Stimulated activated CD8-positive, alpha-beta memory T cell treated with anti-CD3 and anti-CD28 coated beads, Interleukin-7, amount 100 ng/mL, for 1 hour (primary cell): ENCODE measurements at places on chromosomes 2 and 18.

DNA sequence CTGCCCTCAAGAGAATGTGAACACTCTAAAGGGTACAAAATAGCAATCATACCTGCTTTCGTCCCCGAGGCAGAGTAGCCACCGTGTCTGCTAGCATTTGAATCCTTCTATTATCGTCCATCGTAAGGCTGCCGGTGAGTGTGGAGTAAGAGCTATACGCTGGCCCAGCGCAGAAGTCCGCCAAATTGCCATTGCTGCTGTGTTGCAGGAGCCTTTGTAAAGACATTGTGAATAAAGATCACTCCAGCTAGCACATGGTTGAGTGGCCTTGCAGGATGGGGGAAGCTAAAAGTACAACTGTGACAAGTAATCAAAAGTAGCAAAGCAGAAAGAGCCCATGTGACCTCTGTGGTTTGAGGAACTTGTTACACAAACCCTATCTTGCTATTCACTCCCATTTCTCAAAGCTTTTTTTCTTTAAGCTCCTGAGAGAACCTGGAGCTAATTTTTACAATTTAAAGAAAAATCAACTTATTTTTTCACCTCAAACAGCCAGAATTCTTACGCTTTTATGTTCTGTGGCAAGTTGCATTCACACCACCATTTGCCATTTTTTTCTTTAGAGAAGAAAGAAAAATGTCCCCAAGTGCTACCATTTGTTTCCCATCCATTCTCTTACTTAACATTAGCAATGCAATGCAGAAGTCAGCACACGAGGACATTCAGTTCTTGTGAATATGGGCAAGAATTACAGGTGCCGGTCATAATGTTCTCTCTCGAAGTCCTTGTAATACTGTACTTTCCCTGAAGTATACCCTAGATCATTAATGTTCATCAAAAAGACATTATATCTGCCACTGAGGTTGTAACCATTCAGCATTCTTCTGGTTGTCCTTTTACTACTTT lies at the start of gene CYTIP:
Gene CYTIP, minus strand, starts transcription at position 295 of the 846 bp plus-strand sequence. Its CDS starts 69 bp downstream, at position 226.
- DNase-seq = no peak

GRCh38 chr18:75083131-75083530 lies 125.8 kb downstream of the PTGR3 start:
- DNase-seq = no peak

DNA sequence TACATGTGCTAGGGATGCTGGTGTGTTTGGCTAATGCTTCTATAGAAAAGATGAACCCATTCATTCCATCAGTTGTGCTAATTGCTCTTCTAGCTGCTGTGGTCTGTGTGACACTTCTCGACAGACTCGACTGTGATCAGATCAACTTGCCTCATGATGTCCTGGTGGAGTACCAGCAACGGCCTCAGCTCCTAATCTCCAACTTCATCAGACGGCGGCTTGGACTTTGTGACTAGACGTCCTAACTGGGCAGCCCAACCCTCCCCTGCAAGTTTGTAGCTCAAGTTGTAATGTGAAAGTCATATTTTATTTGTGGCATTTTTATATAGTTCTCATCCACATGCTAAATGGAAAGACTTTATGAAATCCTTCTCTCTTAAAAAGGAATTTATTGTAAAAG lies 33.0 kb downstream of the UPP2 start:
- DNase-seq = no peak

- no peak for DNase-seq
Measured at GRCh38 chr2:229044581-229044980, 226.5 kb downstream of the PID1 start.

- DNase-seq = no peak
Measured at GRCh38 chr2:43082903-43083677, 143.3 kb downstream of the ZFP36L2 start.

DNA sequence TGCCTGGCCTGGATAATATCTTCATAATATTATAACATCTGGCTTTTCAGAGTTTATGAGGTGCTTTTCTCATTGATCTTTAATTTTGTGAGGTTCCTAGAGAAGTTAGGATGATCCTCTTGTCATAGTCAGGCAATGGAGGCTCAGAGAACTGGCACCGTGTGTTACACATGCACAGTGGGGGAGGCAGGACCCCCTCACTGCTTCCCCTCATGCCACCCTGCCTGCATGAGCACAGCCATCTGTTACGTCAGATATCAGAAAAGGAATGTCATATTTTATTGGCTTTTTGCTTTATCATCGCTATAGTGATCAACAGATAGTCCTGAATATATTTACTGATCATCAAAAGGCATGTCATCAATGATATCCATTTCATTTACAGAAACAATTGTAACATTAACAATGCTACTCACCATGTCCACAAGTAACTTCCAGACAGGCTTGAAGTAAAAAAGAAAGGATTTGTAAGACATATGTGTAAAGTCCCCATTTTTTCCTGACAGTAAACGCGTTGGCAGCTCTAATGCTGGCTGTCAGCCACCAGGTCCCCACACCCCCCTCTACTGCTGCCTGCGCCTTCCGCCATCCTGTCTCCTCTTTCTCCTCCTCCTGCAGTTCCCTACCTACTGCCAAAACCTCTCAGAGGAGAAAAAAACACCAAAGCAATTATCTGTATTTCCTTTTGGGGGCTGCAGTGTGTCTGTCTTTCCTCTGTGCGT lies 18.8 kb downstream of the ENOSF1 start:
- no peak for DNase-seq

DNA sequence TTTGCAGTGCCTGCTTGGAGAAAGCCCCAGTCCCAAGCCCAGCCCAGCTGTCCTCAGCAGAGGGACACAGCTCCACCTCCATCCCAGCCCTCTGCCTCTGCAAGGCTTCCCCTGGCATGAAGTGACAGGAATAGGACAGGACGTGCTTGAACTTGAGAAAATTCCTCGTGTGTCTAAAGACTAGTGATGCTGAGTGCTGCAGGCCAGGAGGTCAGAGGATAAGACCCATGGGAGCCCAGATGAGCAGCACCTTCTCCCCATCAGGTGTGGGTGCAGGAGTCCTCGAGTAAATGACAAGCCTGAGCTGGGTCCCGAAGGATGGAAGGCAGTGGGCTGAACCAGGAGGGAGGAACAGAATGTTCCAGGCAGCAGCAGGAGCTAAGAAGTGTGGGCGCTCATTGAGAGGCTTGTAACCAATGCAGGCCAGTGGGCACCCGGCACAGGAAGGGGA lies 67.8 kb upstream of the UXS1 start:
- no peak for DNase-seq

DNA sequence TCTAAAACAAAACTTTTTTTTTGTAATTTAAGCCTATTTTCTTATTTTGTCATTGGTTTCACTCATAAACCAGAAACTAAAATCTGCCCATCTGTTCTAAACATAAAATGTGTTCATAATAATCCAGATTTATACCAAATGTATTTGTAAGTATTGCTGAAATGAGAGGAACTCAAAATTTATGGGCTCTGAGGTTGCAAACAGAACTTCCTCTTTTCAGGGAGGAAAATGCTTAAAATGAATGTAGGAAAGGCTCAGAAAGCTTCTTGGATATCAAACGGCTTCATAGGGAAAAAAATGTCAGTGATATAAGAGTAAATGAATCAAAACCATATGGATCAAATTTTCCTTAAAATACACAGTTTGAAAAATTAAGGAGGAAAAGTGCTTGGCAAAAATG lies 83.9 kb downstream of the PAX3 start:
- no peak for DNase-seq

- no peak for DNase-seq
Measured at GRCh38 chr18:32270341-32270740, 80.5 kb downstream of the MEP1B start.

DNA sequence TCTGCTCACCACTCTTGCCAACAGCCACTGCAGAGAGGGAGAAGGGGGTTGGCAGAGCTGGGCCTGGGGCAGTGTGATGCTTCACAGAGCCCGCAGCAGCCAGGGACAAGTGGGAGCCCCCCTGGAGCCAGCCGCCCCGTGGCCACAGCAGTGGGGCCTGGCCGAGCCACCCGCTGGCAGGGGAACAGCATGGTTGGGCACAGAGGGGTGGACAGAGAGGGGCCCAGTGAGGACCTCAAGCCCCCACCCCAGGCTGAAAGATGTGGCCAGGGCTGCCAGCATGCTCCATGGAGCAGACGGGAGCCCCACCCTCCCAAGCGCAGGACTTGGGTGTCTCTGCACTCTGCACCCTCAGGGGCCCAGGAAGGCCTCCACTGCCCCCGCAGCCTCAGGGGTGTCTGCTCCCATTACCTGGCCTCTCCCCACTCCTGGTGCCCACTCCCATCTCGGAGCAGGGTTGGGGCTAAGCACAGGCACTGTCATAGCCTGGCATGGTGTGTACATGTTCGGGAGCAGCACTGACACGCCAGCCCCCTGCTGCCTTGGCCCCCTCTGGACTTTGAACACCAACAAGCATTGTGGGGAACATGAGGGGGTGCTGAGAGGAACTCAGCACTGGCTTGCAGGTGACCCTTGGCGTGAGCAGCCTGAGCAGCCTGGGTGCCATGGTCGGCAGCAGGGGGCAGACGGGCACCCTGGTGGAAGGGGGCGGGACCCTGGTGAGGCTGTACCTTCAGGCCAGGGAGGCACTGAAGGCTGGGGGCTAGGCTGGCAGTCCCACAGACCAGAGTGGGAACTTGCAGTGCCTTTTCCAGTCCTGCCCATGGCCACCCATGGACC lies 279.6 kb upstream of the CYP26B1 start:
- DNase-seq = no peak

- DNase-seq = no peak
Measured at GRCh38 chr2:209525834-209526281, 102.0 kb downstream of the MAP2 start.

- DNase-seq = no peak
Measured at GRCh38 chr2:207662203-207662602, 37.0 kb upstream of the METTL21A start.

DNA sequence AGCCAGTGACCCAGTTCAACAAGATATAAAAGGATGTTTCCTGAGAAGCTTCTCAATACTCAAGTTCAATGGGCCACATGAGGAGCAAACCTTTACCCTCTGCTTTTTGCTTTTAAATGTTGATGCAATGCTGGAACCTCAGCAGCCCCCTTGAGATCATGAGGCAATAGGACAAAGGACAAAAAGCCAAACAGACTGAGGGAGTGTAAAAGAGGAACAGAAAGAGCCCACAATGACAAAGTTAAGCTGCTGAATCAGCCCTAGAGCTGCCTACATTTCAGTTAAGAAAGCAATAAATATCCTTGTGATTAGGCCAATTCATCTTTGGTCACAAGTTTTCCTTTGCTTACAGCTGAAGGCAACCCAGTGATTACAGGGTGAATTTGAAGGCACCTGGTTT lies 76.9 kb downstream of the MRO start:
- DNase-seq = no peak

- no peak for DNase-seq
Measured at GRCh38 chr2:119657466-119658145, 21.4 kb upstream of the TMEM177 start.

- DNase-seq = no peak
Measured at GRCh38 chr2:237570776-237571335, 4.5 kb downstream of the PRLH start.

- DNase-seq = no peak
Measured at GRCh38 chr2:215288112-215288815, 23.6 kb upstream of the ATIC start.

DNA sequence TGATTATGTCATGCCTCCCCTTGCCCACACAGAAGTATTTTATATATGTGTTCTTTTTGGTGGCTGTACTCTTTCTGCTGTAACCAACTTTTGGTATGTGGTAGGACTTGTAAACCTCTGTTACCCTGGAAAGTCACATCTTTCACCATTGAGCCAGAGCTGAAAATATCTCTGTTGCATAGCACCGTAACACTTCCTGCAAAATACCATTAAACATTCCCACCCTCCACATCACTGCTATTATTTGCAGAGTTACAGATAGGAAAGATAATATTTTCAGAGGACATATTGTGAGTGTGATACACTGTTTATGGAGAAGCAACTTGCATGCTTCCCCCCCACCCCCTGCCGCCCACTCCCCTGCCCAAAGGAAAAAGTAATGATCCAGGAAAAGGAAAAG lies 44.8 kb downstream of the CAB39 start:
- DNase-seq = no peak

GRCh38 chr18:10061566-10062140 lies 147.8 kb downstream of the VAPA start:
- DNase-seq = no peak

DNA sequence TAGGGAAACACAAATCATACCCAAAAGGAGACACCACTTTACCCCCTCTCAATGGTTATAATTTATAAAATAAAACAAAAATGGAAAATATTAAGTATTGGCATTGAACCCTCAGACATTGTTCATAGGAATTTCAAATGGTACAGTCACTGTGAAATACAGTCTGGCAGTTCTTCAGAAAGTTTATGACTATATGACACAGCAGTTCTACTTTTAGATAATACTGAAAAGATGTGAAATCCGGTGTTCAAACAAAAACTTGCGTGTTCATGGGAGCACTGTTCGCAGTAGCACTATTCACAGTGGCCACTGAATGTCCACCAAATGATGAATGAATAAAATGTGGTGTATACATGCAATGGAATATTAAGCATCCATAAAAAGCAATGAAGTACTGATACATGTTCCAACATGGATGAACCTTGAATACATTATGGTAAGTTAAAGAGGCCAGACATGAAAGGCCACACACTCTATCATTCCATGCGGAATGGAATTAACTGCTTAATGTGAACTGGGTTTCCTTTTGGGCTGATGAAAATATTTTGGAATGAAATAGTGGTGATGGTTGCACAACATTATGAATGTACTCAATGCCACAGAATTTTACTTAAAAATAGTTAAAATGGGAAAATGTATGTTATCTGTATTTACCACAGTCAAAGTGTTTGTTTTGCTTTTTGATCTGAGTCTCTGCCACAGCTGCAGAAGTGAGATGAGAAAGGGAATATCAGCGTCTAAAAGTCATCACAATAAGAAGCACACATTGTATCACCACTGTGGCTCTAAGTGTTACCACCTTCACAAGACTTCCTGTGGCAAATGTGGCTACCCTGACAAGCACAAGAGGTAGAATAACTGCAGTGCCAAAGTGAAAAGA lies 864.6 kb downstream of the SUCLG1 start:
- no peak for DNase-seq

DNA sequence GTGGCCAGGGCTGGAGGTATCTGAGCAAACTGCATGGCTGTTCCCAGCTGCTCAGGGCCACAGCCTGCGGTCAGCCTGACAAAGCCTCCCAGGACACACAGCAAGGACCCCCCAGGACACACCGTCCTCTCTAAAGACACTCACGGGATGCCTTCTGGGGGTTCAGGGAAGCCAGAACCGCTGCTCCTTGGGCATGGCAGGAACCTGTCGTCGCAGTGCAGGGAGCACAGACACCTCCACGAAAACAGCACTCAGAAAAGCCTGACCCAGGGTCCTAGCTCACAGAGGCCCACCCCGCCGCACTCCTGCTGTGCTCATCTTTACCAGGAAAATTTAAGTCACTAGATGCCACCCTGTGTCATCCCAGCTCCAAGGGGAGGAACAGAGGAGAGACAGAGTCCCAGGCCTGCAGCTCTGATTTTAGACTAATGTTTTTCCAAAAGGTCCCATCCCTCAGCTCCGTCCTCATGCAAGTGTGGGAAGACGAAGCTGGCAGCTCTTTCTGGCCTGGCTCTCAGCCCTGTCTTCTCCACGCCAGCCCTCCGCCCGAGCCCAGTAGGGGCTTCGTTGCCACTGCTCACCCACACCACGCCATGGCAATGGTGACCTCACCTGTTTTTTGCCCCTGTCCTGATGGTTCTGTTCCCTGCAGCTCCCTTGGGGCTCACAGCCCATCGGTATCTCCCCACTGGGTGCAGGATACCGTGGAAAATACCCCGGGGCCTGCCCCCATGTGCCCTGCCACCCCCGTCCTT lies 23.9 kb upstream of the SLC66A3 start:
- DNase-seq = no peak

- peak; percentile 91 for DNase-seq
Measured at GRCh38 chr2:25362049-25362433, 20.3 kb upstream of the DNMT3A start.
